ENCODE measurements at places on chromosomes 12 and 14.

DNA sequence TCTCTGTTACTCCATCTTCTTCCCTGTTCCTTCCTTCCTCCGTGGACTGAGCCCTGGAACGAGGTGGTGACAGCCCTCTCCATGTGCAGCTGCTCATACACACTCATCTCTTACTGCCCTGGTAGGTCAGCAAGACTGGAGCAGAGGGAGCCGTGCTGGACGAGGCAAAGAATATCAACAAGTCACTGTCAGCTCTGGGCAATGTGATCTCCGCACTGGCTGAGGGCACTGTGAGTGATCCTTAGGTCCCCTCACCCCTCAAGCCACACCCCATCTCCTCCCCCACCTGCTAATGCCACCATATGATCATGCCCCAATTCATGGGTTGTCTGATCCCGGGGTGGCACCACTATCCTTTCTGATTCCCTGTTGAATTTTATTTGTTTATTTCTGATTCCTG lies 19.0 kb downstream of the KIF5A start:
- DNase-seq: no peak

DNA sequence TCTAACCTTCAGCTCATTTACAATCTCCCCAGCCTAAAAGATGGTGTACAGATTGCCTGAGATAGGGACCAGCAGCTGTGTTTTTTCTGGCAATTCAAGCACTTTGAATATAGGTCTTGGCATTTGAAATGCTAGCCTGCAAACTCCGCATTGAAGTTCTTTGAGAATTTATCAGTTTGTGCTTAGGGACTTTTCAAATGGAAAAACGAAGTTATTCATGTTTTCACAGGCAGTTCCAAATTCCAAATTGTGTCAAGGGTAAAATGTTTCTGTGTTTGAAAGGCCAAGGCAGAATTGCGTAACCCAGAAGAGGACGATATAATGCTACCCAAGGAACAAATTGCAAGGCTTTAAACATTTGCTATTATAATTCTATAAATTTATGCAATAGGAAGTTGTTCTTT lies 168.9 kb upstream of the RASSF8 start:
- DNase-seq: no peak

GRCh38 chr14:36791402-36791801 lies 129.7 kb downstream of the PAX9 start:
- DNase-seq: no peak

GRCh38 chr12:100574187-100575074 lies 947 bp downstream of the GAS2L3 start:
- DNase-seq: no peak

DNA sequence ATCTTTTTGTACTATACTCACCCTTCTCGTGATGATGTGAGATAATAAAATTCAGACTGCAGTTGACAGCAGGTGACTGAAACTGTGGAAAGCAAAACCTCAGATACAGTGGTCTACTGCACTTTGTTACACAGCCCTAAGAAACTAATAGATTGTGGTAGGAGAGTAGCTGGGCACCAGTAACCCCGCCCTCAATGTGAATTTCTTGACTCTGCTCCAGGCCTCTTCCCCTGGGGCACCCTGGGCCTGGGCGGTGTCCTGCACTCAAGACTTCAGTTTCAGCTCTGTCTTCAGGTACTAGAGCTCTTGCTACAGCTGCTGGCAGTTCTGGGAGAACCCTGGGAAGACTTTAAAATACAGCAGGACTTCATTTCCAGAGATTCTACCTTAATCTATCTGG lies 197.6 kb upstream of the AVPR1A start:
- no peak for DNase-seq

- DNase-seq: no peak
These were observed 218.8 kb upstream of the TMPO start for GRCh38 chr12:98296462-98297079.

DNA sequence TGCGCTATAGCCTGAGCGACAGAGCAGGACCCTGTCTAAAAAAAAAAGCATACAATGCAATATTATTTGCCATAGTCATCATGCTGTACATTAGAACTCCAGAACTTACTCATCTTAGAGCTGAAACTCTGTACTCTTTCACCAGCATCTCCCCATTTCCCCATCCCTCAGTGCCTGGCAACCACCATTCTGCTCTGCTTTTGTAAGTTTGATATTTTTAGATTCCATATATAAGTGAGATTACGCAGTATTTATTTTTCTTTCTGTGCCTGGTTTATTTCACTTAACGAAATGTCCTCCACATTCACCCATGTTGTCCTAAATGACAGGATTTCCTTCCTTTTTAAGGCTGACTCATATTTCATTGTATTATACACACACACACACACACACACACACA lies 121.8 kb downstream of the BBS10 start:
- DNase-seq: no peak
